ENCODE measurements at places on chromosomes 3 and 15. TPM values are rescaled to one million over a fixed set of nuclear protein-coding genes. Genes with fewer than 3 reads are reported as not detected.
A peak's percentile ranks its signal among the peaks of the same experiment; 100 is the strongest.

DNA sequence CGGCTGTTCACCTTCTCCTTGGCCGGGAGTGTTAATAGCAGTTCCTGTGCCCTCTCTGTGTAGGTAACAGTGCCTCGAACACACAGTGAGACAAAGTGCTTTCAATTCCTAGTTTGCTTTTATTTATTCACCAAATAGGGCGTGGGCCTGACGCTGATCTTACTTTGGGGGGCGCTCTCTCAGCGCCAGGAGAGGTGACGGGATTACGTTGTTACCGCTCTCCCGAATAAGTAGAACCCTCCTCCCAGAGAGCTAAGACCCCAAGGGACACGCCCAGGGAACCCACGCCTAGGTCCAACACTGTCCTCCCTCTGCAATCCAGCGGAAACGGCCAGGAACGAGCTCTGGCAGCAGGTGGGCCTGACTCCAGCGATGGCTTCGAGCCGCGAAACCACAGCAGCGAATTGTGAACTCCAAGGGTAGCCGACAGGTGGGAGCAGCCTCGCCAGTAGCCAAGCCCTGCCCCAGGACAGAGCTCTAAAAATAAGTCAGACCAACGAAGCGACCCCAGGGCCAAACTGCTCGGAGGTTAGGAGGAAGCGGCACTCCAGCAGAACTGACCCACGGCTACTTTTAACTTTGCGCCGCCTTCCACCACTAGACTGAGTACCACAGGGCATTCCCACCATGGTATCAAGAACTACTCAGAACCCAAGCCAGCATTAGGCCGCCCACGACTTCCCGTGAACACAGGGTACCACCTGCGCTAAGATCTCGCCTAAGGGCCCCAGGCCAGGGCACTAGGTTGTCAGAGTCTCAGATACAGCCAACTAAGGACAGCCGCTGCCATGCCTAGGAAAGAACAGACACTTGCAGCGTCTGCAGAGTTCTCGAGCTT is 1.6 kb upstream of the SIN3A start:
- peak; percentile 66 for DNase-seq
- peak overlapping the region; percentile 90 for H3K4me3 ChIP-seq
- H3K36me3 ChIP-seq: no peaks in the 10 kb centered on the region

DNA sequence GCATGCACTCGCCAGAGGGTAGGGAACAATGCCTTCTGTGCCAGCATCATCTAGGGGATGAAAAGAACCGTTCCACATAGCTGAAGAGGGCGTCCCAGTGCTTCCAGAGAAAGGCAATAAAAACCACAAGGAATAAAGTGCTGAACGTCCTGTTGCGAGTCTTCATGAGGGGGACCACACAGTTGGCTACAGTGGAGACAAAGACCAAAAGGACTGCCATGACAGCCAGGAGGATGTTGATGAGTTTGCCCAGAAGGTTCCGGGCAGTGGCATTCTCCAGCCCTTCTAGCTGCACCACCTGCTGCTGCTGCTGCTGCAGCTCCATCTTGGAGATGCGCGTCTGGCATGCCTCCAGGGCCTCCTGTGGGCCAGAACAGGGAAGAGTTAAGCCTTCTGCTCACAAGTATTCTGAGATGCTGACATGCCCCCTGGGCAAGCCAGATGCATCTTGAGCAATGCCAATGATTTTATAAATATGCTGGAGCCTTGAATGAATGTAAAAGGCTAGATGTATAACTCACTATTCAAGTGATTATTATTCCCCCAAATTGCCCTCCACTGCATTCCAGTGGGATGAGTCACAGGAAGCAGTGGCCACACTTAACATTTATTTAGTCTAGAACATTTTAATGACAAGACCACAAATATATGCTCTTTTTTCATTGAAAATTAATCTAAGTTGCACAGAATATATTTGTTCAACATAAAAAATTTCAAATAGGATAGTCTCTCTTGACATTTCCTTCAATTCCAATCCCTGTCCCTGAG is 45.1 kb upstream of the PLXND1 start:
- DNase-seq: no peak
- peaks cover 4% of the 10 kb centered on the region for H3K36me3 ChIP-seq
- no peak overlapping the region for H3K27ac ChIP-seq

DNA sequence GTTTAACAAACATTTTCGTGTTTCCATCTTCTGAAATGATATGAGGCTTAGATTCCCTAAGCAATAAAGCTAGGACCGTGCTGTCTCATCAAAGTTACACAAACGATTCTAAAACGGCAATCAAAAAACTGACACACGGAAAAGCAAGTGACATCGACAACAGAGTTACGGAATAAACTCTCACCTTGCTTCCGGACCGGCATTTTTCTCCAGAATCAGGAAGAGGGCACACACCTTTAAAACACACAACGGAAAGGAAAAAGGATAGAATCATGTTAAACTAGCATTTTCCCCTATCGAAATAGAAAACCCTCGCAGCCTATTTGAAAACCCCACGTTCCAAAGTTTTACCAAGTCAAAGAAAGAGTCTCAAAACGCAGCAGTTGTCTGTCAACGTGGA is 1.4 kb downstream of the DLG1 start:
- no peaks in the 10 kb centered on the region for H3K27me3 ChIP-seq
- DNase-seq: no peak
- peak overlapping the region; percentile 92 for H3K4me3 ChIP-seq
- H3K27ac ChIP-seq: peak overlapping the region; percentile 71
- no peaks in the 10 kb centered on the region for H3K36me3 ChIP-seq

GRCh38 chr3:196115678-196116083 is 33.8 kb upstream of the TFRC start:
- H3K4me3 ChIP-seq: no peak overlapping the region
- peaks cover 8% of the 10 kb centered on the region for H3K4me1 ChIP-seq
- no peak overlapping the region for H3K27ac ChIP-seq
- H3K36me3 ChIP-seq: no peaks in the 10 kb centered on the region
- H3K27me3 ChIP-seq: no peaks in the 10 kb centered on the region

- no peaks in the 10 kb centered on the region for H3K27me3 ChIP-seq
- no peak for DNase-seq
- no peak overlapping the region for H3K4me3 ChIP-seq
- no peak overlapping the region for H3K27ac ChIP-seq
These were observed 124.3 kb upstream of the IGF1R start for GRCh38 chr15:98523912-98524662.

Gene RAB6B
- 0.24 TPM for total RNA-seq

Measured in CD8-positive, alpha-beta memory T cell (primary cell).